ENCODE measurements at places on chromosomes 12 and 14. TPM values are rescaled to one million over a fixed set of nuclear protein-coding genes. Genes with fewer than 3 reads are reported as not detected.

Gene OR4E2
- not detected for total RNA-seq

Gene RPGRIP1
- total RNA-seq: not detected

Gene TTC7B
- total RNA-seq: 56.0 TPM

Gene THAP2
- 4.7 TPM for total RNA-seq

Gene C12orf50
- total RNA-seq: not detected

Gene RTN1
- total RNA-seq: 24.8 TPM

DNA sequence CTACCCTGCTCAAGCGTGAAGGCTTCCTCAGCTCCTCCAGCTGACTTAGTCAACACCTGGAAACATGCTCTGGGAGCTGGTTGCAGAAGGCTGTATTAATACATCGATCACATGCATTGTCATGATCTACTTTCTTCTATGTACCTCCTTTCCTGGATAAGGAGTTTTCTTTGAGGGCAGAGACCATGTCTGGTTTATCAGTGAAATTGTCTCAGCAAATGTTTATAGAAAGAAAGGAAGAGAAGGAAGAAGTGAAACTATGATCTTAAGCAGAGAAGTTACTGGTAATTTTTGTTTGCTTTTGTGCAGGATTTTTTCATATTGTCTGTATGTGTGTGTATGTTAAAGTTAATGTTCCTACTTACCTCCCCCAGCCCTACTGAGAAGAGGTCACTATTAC is 4.5 kb downstream of the DYRK4 start:
- DNase-seq: no peak

GRCh38 chr12:90234472-90234871 is 525.8 kb upstream of the ATP2B1 start:
- no peak for DNase-seq

DNA sequence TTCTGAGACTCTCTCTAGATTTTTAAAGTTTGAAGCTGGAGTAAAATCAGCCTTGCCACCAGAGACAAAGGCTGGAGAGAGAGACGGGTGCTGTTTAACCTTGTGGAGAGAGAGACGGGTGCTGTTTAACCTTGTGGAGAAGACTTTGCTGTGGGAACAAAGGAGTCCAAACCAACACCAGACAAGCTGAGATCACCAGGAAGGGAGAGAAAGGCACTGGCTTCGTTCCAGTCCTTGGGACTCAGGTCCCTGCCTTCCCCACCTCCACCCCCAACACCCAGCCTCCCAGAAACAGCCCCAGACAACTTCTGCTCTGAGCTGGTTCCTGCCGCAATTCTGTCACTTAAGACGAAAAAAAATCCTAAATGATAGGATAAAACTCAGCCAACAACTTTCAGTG is 1389.3 kb downstream of the AACS start:
- DNase-seq: no peak

- DNase-seq: no peak
Observed at GRCh38 chr14:37013078-37013477, 159.3 kb downstream of the SLC25A21 start.

GRCh38 chr14:81324011-81324410 is 76.1 kb downstream of the STON2 start:
- peak; percentile 29 for DNase-seq

GRCh38 chr14:42011221-42011620 is 404.5 kb downstream of the LRFN5 start:
- DNase-seq: no peak

All from vagina (tissue), 2 donors.